ENCODE measurements at places on chromosomes 6 and 20.
A peak's percentile ranks its signal among the peaks of the same experiment; 100 is the strongest.

DNA sequence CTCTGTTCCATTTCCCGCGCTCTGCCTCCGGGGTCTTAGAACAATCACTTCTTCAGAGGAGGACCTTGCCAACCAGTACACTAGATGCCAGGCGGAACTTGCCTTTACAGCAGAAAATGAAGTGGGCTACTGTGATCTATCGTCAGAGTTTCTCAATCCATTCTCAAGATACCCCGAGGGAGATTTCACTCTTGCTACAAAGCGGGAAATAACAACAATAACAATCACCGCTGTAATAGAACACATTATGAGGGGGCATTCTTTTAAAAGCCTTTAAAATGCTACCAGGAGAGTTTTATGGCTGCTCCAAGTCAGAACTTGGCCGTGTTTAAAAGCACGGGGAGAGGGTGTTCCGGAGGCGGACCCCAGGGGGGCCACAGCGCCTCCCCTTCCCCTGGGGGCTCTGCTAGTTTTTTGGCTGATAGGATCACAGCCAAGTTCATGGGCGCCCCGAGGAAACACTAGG, 617.0 kb upstream of the AGPAT4 start:
- DNase-seq = no peak

- no peak for DNase-seq
Observed at GRCh38 chr20:8829256-8829655, 239.6 kb upstream of the PLCB4 start.

DNA sequence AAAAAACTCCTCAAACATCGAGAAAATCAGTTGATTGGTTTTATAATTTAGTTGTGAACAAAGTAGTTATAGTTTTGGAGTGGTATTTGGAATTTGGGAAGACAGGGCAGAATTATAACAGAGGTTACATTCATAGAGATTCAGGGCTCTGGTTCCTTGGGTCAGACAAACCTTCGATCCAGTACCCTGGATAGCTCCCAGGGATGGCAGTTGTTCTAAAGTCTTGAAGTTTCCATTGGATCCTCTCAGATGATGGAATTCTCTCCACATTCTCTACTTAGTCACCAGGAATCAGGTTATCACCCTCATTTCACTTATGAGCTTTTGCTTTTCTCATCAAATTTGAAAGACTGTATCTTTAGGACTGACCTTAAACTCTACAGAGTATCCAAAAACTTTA, 285.1 kb downstream of the CENPW start:
- DNase-seq = no peak

GRCh38 chr20:47648943-47649342, 136.3 kb downstream of the SULF2 start:
- no peak for DNase-seq

GRCh38 chr6:79635232-79635543, 4.1 kb downstream of the SH3BGRL2 start:
- no peak for DNase-seq

- no peak for DNase-seq
Observed at GRCh38 chr6:132494954-132495353, 18.0 kb downstream of the STX7 start.

DNA sequence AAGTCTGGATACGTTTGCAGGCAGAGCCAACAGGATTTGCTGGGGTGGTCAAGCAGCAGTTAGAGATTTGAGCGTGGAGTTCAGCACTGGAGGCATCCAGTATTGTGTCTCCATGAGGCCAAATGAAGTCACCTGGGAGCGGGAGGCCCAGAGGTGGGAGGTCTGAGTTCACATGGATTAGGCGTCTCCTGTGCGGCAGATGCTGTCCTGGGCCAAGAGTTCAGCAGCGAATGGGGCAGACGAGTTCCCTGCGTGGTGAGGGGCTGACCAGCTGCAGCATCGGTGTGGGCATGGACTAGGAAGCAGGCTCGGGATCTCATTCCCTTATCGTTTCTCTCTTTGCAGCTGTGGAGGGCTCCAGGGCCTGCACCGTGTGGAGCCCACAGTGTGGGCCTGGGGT, 66.2 kb downstream of the BCAS4 start:
- no peak for DNase-seq

- no peak for DNase-seq
Observed at GRCh38 chr6:89406141-89406540, 5.9 kb downstream of the RRAGD start.

- DNase-seq = no peak
Observed at GRCh38 chr6:13274707-13275434, 53.5 kb downstream of the TBC1D7 start.

DNA sequence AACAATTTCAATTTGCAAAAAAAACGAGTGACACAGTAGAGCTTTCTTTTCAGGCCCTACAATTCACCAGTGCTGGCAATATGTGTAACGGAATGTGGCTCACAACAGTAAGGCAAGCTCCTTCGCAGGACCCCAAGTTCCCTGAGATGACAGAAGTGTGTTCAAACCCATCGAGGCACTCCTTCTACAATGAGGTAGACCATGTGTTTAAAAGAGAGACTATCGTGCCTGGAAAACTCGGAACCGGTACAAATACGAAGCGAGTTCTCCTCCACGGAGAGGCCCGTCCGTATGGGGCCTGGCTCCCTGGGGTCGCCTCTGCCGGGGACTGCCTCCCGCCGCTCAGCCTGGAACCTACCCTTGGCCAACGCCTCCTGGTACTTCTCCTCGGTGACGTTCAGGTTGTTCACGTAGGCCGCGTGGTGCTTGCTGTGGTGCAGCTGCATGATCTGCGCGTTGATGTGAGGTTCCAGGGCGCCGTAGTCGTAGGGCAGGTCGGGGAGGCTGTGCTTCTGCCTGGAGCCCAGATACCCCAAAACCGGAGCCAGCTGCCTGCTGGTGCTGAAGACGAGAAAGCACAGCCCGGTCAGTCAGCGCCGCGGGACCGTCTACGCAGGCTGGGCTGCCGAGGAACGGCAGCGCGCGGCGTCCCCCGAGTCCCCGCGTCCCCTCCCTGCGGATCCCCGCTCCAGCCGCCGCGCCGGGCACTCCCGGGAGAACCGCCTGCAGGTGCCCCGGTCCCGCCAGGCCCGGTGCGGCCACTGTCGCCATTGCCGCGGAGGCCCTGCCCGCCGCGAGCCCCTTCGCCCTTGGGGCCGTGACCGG, 526 bp downstream of the SOD2 start:
- peak; percentile 57 for DNase-seq

DNA sequence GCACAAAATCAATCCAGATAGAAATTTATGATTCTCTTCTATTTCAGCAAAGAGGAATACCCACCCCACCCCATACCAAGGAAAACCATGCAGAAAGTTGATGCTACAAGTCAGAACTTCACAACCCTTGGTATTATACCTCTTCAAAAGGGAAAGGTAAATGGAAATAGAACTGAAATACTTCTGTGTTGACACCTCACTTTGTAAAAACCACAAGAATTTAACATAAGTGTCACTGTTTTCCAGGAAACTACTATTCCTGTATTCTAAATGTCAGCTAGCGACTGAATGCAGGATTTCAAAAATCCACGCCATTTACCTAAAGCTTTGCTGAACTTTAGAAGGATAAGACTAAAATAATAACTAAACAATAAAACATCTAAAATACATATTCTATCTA, 3.6 kb downstream of the CPNE1 start:
- DNase-seq = peak; percentile 75

DNA sequence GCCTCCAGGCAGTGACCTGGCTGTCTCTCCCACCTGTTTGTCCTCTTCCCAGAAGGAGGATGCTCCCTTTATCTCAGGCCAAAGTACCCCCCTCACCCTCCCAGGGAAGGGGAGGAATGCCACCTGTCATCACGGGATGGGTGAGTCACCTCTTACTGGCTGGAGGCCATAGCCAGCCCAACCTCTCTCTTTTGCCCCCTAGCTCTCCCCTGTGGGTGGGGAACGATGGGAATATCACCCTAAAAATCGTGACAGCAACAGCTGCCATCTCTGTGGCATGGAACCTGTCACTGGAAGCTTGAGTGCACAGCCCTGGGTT, 137.5 kb upstream of the PTPN1 start:
- DNase-seq = no peak

DNA sequence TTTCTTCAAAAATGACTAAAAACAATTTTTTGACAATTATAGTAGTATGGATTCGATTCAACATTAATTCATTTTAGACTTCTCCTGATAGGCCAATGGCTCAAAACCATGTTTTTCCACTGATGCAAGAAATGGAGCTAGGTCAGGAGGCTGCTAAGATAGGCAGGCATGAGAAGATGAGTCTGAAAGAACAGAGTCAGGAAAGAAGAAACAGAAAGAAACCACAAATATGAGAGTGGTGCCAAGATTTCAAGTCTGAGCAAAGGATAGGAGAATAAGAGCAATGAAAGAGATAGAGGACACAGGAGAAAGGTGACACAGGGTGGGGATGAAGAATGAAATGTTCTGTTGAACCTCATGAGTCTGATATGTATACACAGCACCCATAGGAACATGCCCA, 112.2 kb downstream of the TASP1 start:
- no peak for DNase-seq

DNA sequence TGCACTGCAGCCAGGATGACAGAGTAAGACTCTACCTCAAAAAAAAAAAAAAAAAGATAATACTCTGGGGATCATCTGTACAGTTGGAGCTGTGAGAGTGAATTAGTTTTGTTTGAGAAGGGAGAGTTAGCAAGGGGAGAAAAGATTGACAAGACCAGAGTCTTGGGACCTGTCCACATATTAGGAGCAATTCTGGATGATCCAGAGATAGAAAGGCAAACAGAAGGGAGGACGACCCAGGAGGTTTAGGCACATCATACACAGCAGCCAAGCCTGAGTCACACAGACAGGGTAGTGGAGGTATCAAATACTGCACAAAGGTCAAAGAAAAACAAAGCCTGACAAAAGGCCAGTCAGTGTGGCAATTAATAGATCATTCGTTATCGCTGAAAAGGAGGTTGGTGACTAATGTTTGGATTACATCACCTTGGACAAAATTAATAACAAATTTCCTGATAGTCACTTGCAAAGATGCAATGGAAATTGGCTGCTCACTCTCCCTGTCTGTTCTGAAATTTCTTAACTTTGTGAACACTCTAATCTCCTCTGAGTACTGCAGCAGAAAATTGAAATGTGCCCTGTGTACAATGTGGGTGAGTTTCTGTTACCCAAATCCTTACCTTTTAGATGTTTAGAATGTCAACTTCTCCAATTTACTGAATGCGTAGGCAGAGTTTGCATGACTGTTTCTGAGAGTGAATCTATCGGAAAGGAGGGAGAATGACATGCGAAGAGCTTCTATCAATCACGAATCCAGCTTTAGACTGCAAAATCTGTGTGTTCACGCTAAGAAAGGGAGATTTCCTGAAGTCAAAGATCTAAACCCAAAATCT, 105.4 kb downstream of the TSHZ2 start:
- DNase-seq = no peak

GRCh38 chr6:108760126-108761050, 87.8 kb upstream of the ARMC2 start:
- DNase-seq = no peak

- no peak for DNase-seq
Observed at GRCh38 chr20:13102694-13103093, 93.9 kb downstream of the SPTLC3 start.

- DNase-seq = no peak
Observed at GRCh38 chr20:20184706-20185105, 132.4 kb downstream of the CFAP61 start.

DNA sequence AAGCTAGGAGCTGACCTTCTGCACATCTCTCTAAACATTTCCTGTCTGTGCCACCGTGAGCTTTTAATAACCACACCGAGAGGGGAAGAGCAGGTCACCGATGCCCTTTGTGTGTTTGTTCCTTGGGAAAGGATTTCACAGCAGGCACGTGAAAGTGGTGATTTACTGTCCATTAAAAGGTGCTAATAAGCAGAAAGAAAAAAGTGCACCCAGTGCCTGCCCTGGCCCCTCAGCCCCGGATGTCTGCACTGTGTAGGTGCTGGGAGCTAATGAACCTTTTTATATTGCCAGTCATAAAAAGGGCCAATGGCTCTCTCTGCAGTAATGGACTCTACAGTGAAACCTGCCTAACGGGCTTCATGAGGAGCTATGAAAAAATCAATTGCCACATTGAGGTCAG, 312.6 kb downstream of the C6orf118 start:
- no peak for DNase-seq

- peak; percentile 86 for DNase-seq
Observed at GRCh38 chr6:36387440-36388303, at the start of gene ETV7. TSS of gene ETV7 (minus strand) at chr6:36387669. CDS start at chr6:36387541, 128 bp downstream.

- DNase-seq = no peak
Observed at GRCh38 chr6:168817558-168818159, 376.7 kb downstream of the SMOC2 start.

- DNase-seq = no peak
Observed at GRCh38 chr6:3319610-3320200, 61.0 kb downstream of the PSMG4 start.

GRCh38 chr6:146388736-146389364, 154.8 kb upstream of the RAB32 start:
- no peak for DNase-seq

GRCh38 chr6:105806486-105806920, 279.6 kb upstream of the PRDM1 start:
- no peak for DNase-seq

DNA sequence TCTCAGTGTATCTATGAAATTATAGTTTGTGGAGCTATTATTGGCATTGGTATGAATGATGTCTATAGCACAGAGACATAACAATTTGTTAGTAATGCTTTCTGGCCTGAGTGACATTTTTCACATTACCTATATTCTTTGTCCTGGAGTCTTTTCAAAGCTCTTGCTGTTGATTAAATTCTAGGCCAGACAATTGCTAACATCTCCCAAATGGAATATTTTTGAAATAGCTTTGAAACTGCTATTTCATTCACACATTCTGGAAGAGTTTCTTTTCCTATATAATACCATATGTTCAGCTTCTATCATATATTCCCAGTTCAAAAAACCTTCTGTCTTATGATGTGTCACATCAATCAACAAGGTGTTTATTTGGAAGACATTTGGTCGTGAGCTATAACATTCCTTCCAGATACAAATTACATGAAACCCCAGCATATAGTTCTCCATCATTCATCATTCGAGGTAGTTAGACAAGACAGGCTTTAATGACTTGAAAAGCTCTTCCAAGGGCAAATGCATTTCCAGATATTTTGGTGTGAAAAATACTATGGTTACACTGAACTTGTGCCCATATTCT, 452.8 kb downstream of the KHDRBS2 start:
- no peak for DNase-seq

- no peak for DNase-seq
Observed at GRCh38 chr6:84785671-84786070, 21.3 kb upstream of the TBX18 start.
